Uterus (tissue), 4 donors: ENCODE measurements at places on chromosomes 13 and 19. TPM values are rescaled to one million over a fixed set of nuclear protein-coding genes. Genes with fewer than 3 reads are reported as not detected.

DNA sequence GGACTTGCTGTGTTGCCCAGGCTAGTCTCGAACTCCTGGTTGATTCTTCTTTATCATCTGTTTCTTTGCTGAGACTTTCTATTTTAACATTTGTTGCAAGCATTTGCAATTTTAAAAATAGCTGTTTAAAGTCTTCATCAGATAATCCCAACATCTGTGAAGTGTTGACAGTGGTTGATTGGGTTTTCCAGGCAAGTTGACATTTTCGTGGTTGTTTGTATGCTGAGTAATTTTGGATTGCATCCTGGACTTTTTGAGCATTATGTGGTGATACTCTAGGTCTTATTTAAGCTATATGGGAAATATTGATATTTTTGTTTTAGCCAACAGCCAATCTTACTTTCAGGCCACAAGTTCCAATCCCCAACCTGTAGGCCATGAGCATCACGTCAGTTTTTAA lies 25.1 kb downstream of the AP1M1 start:
- no peak for DNase-seq

DNA sequence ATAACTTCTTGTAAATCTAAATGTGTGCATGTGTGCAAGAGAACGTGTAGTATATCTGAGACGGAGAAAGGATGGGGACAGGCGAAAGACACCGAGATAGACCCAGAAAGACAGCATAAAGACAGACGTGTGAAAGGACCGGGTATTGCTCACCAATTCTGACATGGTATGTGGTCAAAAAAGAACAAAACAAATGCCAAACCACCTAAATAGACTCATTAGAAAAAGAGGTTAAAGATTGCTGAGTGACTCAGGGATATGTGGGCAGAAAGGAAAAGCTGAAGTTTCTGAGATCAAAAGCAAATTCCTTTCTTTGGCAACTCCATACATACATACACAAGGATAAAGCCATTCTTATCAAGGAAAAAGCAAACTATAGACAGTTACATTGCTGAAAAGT lies 179.7 kb upstream of the TSC22D1 start:
- DNase-seq: no peak

DNA sequence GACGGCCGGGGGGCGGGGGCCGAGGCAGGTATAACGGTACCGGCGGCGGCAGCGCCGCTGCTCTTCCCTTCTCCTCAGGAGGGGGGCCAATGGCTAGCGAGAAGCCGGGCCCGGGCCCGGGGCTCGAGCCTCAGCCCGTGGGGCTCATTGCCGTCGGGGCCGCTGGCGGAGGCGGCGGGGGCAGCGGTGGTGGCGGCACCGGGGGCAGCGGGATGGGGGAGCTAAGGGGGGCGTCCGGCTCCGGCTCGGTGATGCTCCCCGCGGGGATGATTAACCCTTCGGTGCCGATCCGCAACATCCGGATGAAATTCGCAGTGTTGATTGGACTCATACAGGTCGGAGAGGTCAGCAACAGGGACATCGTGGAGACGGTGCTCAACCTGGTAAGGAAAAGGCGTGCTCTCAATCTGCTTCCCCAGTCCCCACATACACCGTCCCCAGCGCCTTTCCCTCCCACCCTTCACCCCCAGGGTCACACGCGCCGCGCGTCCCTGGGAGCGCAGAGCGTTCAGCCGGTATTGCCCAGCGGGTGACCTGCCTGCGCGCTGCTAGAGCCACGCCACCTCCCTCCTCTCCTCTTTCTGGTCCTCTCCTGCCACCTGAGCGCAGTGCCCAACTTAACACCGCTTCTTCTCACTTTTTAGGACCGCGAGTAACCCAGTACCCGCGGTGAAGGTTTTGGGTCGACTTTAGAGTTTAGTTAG lies 814 bp downstream of the NBEA start:
- peak; percentile 20 for DNase-seq

GRCh38 chr19:55632463-55632834 lies 8.1 kb upstream of the ZNF784 start:
- peak; percentile 97 for DNase-seq

DNA sequence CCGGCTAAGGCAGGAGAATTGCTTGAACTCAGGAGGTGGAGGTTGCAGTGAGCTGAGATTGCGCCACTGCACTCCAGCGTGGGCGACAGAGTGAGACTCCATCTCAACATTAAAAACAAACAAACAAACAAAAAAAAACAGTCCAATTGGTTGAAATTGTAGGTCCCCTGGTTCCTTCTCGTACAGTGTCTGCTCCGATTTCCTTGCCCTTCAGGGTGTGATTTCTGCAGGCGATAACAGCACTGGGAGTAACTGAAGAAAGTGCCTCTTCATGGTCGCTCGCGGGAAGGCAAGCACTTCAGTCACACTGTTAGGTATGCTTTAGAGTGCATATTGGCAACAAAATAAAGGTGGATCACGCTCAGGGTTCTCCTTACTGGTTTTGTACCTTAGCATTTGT lies 39.7 kb downstream of the TPT1 start:
- DNase-seq: no peak

DNA sequence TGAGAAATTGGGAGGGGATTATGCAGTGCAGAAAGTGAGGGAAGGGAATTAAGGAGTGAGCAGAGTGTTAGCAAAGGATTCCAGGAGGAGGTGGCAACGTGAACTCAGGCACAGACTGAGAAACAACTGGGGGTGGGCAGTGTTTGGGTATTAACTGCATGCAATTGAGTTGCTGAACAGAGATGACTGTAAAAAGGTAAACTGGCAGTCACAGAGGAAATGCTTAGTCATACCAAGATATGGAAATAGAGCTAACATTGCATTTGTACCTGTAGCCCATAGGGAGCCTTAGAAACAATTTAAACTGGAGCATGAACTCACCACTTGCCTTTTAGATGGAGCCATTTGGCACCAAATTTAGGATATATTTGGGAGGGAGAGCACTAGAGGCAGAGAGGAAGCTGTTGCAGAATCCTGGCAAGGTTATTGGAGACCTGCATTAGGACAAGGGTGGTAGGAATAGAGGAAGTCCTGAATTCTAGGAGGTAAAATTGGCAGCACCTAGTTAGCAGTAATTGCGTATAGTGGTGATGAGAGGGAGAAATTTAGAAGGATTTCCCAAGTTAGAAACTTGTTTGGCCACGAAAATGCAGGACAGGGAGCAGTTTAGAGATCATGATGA lies 100.6 kb upstream of the FRY start:
- no peak for DNase-seq

DNA sequence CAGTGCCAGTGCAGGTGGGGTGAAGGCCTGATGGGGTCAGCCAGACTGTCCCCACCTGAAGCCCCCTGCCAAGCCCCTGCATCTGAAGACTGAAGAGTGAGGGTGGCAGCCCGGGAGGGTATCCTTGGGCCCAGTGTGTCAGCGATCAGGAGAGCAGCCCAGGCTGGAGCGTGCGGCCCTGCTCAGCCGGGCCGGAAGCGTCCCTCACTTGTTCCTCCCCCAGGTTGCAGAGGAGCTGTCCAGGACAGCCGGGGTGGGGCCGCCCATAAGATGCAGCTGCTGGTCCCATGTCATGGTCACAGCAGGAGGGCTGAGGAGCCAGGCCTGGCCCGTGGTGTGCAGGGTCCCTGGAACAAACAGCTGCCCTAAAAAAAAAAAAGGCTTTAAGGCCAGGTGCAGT lies 55.4 kb downstream of the KDM4B start:
- DNase-seq: peak; percentile 49

DNA sequence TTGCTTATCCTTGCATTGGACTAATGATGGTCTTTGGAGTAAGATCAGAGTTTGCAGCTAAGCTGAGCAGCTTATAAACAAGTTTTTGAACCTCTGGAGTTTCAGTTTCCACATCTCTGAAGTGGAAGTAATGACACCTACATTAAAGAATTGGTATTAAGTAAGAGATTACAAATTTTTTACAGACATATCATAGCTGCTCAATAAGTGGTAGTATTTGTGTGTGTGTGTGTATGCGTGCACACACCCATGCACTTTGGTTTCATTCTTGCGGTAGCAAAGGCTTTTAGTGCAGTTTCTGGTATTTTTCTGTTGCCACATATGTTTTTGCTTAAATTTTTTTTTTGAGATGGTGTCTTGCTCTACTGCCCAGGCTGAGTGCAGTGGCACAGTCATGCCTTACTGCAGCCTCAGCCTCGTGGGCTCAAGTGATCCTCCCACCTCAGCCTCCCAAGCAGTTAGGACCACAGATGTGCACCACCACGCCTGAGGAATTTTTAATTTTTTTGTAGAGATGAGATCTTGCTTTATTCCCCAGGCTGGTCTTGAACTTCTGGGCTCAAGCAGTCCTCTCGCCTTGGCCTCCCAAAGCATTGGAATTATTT lies 4.5 kb downstream of the NAA16 start:
- DNase-seq: no peak

DNA sequence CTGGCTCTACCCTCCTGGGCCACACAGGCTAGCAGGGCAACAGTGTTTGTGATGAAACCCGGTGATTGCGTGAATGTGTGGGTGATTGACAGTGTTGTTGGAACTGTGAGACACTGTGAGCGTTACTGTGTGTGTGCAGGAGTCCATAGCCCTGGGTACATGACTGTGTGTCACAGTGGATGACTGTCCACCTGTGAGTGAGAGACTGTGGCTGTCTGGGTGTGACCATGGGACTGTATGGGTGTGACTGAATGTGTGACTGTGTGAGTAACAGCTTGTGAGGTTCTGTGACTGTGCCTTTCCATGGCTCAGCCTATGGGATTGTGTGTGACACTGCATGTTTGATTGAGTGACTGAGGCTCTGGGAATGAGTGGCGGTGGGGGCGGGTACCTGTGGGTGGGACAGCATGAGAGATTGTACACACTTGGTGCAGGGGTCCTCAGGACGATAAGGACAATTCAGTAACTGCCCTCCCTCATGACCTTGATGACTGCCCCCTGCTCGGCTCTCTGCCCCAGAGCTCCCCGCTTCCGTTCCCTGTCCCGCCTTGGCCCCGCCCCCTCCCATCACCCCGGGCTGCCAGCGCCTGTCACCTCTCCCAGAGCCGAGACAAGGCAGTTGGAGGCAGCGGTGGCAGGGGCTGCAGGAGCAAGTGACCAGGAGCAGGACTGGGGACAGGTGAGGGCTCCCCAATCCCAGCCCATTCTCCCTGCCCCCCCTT lies at the start of gene GIPR:
Gene GIPR, plus strand, starts transcription at position 602 of the 722 bp plus-strand sequence. CDS start 1,300 bp downstream, outside the sequence.
- no peak for DNase-seq

DNA sequence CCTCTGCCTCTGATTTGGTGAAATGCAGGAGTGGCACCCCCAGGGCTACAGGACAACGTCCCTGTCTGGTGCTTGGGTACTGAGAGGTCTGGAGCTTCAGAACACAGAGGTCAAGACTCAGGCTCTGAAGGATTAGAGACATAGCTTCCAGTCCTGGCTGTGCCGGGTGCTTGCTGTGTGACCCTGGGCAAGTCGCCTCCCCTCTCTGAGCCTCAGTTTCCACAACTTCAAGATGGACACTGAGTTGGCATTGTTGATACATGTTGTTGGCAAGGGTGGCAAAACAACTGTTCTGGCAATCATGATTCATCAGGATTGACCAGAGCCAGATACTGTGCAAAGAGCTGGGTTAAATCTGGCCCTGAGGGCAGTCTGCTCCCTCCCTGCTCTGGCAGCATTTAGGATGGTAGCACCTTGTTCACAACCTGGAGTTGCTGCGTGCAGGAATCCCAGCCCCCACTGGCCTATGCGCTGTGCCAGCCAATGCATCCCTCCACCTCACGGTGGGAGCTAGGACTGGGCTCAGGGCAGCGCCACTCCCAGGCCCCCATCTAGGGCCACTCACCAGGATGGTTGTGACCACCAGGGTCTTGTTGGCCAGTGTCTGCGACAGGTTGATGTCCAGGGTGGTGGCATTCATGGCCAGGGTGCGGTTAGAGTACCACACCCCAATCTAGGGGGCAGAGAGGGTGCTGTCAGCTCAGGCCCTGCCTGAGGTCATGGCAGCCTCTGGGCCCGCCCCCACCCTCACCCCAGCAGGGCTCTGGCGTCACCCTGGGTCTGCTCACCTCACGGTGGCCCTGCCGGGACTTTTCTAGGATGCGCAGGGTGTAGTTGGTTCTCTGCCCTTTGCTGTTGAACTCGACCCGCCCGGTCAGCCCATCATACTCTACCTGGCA lies 16.7 kb downstream of the GRIK5 start:
- no peak for DNase-seq

GRCh38 chr13:46124967-46125933 lies 20.4 kb upstream of the CPB2 start:
- DNase-seq: no peak

DNA sequence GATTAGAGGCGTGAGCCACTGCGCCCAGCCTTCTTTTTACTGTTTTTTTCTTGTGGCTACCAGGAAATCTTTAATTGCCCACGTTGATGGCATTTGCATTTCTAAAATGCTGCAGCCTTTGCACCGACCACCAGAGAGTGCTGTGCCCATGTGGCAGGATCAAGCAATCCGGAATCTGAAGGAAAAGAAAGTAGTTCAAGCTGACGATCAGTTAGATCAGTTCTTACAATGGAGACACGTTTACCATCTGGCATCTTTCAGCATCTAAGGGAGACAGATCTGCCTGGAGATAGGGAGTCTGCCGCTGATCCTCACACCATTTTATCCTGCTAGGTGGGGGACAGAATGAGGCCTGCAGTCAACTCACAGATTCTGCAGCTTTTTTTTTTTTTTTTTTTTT lies 19.9 kb downstream of the TINCR start:
- DNase-seq: no peak

GRCh38 chr13:31793246-31793645 lies 53.9 kb downstream of the RXFP2 start:
- DNase-seq: no peak

GRCh38 chr13:19605161-19605955 lies 28.1 kb upstream of the MPHOSPH8 start:
- DNase-seq: no peak

GRCh38 chr13:44807449-44808034 lies 181.7 kb downstream of the NUFIP1 start:
- no peak for DNase-seq

- DNase-seq: no peak
Measured at GRCh38 chr13:38577048-38577447, 109.8 kb upstream of the FREM2 start.

- DNase-seq: no peak
Measured at GRCh38 chr19:29620931-29621351, 14.9 kb downstream of the POP4 start.

GRCh38 chr13:48400850-48401291 lies 12.0 kb downstream of the LPAR6 start:
- no peak for DNase-seq

DNA sequence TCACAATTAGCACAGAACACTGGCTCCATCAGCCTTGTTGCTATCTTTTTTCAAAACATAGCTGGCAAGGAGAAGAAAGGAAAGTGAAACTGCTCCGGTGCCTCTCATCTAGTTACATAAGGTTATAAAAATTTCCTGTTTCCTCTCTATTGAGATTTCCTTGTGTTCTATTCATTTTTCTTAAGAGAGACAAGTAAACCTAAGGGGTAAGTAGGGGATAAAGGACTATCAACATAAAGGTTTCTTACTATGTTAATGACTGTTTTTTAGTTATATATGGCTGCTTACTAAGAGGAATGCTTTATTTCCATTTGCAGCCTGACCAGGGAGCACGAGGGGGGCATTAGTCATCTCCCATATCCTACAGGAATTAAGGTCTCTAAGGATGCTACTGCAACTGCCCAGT lies 73.2 kb upstream of the MLNR start:
- no peak for DNase-seq

Gene PRTN3
- not detected for total RNA-seq

Gene F2RL3
- total RNA-seq: 8.2 TPM

Gene MAMSTR
- total RNA-seq: 3.0 TPM

Gene GARIN5A
- 0.62 TPM for total RNA-seq

Gene ASPDH
- total RNA-seq: not detected

Gene LAIR1
- 11.3 TPM for total RNA-seq

Gene TTYH1
- total RNA-seq: not detected

Gene ZNF541
- total RNA-seq: not detected

Gene ZNF490
- total RNA-seq: 11.7 TPM
